A673 (cell line): ENCODE measurements at places on chromosomes 11 and 22. TPM values are rescaled to one million over a fixed set of nuclear protein-coding genes. Genes with fewer than 3 reads are reported as not detected.

- DNase-seq: no peak
These were observed 9.0 kb downstream of the RAC2 start for GRCh38 chr22:37234736-37235711.

DNA sequence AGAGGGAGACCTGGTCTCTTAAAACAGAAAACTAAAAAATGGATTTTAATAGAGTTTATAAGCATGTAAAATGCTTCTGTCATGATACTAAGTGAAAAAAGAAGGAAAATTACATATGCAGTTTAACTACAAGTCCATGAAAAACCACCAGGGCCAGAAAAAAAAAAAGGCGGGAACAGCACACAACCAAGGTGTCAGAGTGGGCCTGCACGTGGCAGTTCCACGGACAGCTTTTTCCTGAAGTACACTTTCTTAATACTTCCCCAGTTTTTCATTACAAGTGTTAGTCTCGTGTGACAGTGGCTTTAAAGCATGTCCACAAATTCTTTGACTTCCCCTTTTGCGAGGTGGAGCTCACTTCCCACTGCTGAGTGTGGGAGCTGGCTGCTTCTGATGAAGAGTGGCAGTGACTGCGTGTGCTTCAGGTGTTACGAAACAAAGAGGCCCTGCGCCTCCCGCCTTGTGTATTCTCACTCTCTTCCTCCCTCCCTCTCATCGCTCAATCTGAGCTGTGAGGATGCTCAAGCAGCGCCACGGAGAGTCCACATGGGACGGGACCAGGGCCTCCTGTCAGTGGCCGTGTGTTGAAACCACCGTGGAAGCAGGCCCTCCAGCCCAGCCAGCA is 16.4 kb downstream of the PPM1F start:
- no peak for DNase-seq

Gene CABP7
- not detected in 2 replicates for total RNA-seq

- no peak for DNase-seq
These were observed at the start of gene KCTD14 for GRCh38 chr11:78022397-78023396. Gene KCTD14, minus strand, starts transcription at chr11:78023276. Its CDS starts 27 bp downstream, at chr11:78023249.

DNA sequence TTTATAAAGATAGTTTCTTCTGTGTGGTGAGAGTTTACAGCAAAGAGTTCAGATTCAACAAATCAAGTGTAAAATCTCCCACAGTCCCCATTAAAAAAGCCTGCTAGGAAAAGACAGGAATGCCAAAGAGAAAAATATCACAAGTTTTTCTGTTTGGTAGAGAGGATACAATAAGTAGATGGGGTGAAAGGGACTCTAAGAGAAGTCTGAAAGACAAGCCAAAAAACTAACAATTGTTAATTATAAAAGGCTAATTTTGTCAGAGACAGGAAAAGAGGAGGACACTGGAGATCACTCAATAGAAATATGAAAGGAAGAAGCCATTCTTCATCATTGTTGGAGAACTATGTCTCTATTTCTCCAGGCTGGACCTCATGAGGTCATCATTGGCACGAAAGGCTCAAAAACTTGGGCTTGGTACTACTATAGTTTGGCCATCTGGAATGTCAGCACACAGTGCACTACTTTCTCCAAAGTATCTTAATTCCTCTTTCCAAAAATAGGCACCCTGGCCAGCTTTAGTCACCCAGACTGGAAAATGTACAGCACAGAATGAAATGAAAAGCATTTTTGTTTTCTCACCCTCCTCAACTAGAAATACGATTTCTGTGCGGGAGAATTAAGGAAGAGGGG is 531 bp upstream of the SOX6 start:
- no peak for DNase-seq
